Stimulated activated CD4-positive, alpha-beta T cell treated with anti-CD3 and anti-CD28 coated beads, TNF-alpha, amount 100 ng/mL, for 24 hours (primary cell): ENCODE measurements at places on chromosomes 3 and 15.

DNA sequence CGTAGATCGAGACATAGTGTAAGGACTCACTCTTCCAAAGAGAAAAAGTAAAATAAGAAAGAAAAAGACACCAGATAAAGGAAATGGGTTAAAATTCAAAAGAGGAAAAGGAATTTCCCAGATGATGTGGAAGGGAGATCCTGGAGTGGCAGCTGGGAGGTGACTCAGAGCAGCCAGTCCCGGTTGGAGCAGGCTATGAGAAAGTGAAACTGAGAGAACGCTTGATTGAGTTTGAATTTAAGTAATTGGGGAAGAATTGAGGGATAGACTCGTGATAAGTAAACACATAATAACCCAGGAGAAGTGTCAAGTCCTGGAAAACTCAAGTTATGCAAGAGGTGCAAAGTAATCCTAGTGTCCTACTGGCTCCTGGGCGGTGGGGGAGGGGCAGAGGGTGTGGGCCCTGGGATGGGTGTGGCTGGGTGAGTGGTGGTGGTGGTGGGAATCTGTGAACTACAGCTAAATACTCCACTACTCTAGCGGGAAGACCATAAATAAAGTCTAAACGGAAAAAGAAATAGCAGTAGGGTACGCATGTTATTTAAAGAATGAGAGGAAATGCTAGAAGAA, 1.2 kb downstream of the PRR20G start:
- DNase-seq, result no peak

DNA sequence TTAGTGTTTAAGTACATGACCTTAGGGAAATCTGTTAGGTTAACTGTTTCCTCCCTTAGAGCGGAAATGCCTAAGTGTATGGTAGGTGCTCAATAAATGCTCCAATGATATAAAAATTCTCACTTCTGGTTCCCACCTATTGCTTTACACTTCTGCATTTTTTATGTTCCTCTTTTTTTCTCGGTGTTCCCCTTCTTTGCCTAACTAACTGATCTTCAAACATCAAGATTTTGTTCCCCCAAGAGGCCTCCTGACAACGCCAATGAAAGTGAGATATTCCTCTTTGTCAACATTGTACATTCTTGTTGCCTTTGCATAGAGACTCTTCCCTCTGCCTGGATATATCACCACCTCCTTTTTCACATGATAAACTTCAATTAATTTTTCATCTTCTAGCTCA, 17.4 kb downstream of the SLC35A5 start:
- DNase-seq, result no peak

GRCh38 chr3:30974071-30974470, 79.6 kb upstream of the GADL1 start:
- no peak for DNase-seq

GRCh38 chr3:10933805-10934481, 58.6 kb upstream of the SLC6A1 start:
- no peak for DNase-seq

- DNase-seq, result peak; percentile 24
Measured at GRCh38 chr3:113947372-113948014, at the start of gene ZDHHC23. TSS of gene ZDHHC23 (plus strand) at chr3:113948013. CDS start at chr3:113948803, 790 bp downstream.

- no peak for DNase-seq
Measured at GRCh38 chr3:135966271-135966961, 888 bp downstream of the PPP2R3A start.

GRCh38 chr3:39990532-39990931, 181.1 kb downstream of the MYRIP start:
- no peak for DNase-seq

GRCh38 chr15:32825219-32825618, 107.4 kb downstream of the GREM1 start:
- DNase-seq, result no peak

- DNase-seq, result no peak
Measured at GRCh38 chr3:101259485-101260341, 60.7 kb downstream of the IMPG2 start.

GRCh38 chr15:68465861-68466560, 34.0 kb upstream of the ITGA11 start:
- no peak for DNase-seq

- no peak for DNase-seq
Measured at GRCh38 chr3:1766384-1766783, 332.3 kb upstream of the CNTN4 start.

DNA sequence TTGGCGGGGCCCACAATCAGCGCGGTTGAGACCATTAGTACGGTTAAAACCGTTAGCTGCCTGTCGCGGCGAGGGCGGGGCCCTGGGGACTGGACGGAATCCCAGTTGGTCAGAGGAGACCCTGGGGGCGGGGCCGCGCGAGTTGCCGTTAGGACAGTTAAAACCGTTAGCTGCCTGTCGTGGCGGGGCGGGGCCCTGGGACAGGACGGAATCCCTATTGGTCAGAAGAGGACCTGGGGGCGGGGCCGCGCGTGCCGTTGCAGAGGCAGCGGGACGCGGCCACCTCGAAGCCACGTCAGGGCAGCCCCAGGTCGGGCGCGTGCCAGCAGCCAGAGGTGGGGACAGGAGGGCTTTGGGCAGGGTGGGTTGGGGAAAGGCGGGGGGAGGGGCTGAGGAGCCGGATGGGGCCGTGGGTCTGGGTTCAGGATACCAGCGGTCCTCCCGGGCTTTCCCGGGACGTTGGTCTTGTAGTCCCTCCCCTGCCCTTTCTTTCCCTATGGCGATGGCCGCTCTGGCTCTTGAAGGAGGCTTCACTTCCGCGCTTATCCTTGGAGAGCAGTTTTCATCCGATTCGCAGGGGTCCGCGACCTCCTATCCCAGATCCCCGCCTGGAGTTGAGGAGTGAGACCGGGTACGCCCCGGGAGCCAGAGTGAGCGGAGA, 28.0 kb downstream of the KLHDC8B start:
- DNase-seq, result no peak

DNA sequence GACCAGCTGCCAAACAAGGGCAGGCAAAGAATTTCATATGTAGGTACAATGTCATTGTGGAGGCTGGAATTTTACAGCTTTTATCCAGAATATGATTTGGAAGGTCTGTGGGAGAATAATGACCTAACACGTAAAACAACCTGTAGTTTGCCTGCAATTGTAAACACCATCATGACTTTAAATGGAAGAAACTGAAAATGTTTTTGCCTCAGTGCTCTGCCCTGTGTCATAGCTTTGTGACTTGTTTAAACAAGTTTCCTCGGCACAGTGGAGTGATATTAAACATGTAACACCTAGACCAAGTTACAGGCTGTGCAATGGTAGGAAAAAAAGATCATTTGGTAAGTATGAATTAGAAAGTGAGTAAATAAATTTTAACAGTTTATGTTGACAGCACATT, 171.6 kb upstream of the MBNL1 start:
- DNase-seq, result no peak

GRCh38 chr3:187735383-187735782, 9.9 kb downstream of the BCL6 start:
- no peak for DNase-seq

- no peak for DNase-seq
Measured at GRCh38 chr15:54564166-54564565, 585.9 kb downstream of the UNC13C start.

DNA sequence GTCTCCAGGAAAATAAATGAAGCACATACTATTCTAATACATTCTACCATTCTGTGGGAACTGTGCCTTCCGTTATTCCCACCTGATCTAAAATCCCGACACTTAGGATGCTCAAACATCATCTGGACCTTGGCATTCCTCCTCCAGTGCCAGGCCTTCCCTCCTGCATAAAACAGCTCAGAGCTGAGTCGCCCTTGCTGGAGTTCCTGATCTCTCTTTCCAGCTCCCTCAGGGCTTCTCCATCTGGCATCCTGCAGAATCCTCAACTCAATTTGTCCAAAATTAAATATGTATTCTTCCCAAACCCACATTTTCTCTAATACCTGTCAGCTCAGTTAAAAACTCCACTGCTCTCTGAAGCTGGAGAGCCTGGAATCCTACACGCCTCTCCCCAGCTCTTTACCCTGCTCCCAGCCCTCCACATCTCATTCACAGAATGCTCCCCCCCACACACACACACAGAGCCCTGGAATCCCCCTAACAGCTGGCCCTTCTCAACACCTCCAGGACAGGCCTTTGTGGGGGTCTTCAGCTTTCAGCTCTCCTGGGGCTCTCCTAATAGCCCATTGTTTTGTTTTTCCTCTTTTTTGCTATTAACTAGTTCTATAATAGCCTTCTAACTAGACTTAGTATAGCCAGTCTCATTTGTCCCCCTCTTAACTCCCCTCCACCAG, 78.5 kb downstream of the HMG20A start:
- no peak for DNase-seq

DNA sequence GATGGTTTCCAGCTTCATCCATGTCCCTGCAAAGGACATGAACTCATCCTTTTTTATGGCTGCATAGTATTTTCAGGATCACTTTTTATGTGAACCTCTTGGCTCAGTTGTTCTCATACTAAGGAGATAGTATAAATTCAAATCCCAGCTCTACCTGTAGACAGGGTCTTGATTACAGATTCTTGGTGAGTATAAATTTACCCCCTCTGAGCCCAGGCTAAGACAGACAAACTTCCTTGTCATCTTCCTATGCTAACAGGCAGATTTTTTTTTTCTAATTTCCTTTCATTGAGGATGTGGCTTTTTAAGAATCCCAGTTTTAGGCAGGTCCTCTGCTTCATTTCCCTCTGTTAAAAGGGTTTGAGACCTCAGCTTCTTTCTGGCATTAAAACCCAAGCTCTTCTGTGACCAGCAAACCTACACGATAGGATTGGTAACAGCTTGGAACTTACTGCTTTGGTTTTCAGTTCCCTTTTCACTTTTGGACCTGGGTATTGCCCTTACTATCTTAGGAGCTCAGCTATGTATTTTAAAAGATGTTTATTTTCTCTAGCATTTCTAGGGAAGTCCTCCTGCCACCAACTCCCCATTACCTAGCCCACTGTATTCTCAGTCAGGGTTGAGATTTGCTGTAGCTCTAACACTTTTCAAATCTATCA, 72.5 kb downstream of the VPS8 start:
- DNase-seq, result no peak

- no peak for DNase-seq
Measured at GRCh38 chr3:99322551-99322950, 315.8 kb upstream of the COL8A1 start.

- no peak for DNase-seq
Measured at GRCh38 chr3:99789011-99789721, 28.5 kb upstream of the CMSS1 start.

DNA sequence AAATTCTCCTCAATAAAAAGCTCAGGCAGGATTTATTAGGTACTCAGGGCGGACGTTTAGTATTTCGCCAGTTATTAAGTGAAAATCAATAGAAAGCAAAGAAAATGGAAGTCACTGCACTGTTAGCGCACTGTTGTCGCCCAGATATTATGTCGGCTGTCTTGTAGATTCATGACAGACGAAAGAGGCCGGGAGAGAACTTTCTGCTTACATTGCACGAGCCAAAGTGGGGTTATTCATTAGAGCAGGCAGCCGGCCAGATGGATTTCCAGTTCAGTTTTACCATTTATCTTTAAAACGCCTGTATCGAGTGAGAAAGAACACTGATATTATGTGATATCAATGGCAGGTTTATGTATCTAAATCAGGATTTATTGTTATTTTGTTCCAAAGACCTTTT, 866.0 kb upstream of the NR2F2 start:
- DNase-seq, result no peak

DNA sequence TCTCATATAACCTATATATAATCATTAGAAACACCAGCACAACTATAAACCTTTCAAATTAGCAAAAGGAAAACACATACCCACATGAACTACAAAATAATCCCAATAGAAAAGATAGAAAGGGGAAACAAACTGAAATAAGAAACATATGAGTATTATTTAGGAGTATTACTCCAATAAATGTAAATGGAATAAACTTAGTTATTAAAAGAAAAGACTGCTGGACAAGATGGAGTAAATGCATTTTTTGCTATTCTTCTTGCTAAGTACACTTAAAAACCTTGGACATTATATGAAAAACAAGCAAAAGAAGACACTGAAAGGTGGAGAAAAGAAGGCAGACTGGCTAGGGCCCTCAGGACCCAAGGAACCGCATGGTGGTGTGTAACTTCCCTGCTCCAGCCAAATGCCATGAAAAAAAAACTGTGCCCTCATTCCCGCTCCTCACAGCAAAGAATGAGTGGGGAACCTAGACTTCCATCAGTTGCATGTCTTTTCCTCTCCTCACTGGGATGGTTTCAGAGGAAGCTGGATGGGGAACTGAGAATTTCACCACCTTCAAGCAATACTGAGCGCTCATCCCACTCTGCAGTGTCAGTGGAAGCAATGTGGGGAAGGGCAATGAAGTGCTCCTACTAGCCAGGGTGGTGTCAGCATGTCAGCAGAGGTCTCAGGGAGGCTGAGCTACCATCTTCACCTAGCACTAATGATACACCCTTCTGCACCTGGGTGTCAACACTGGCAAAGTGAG, 43.7 kb upstream of the ADAMTS17 start:
- DNase-seq, result no peak

DNA sequence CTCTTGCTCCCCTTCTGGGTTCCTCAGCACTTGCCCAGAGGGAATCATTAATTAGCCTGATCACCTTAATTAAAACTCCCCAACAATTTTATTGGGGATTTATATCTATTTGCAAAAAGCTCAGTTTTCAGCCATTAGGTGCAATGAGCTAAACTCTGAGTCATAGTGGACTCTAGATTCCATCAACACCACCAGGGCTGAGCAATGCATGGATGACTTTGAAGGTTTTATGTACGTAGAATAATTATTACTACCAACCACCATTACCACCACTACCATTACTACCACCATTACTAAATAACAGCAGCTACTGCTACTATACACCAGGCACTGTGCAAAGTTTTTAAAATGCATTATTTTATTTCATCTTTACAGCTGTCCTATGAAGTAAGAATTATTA, 81.2 kb downstream of the ZNF621 start:
- DNase-seq, result no peak

DNA sequence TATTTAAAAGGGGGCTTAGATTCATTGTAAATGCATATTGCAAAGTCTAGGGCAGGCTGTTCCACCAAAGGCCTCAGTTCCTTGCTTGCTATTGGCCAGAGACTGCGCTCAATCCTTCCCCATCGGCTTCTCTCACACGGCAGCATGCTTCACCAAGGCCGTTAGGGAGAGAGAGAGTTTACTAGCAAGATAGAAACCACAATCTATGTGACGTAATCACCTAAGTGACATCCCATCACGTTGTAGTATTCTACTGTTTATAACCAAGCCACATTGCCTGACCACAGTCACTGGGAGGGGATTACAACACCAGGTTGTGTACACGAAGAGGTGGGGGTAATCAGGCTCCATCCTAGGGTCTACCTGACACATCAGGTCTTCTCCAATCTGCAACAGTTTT, 16.0 kb upstream of the NPAP1 start:
- DNase-seq, result no peak
